ENCODE measurements at places on chromosomes 2 and 18.

DNA sequence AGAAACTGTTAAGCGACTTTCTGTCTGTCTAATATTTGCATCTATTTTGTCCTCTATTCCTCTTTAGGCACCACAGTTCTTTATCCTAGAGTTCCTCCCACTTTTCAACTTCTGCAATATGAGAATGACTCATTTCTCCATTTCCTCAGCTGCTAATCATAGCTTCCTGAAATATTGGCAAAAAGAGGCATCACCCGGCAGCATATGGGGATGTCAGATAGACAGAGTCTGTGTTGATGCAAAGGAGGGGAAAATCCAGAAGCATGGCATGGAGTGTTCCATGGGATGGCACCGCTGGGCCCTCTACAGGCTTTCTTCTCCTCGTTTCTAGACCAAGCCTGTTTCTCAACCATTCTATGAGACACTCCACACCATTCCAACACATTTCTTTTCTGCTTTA, 93.4 kb downstream of the DOCK10 start:
- DNase-seq = peak; percentile 94

- peak; percentile 29 for DNase-seq
Observed at GRCh38 chr18:76524900-76525698, 30.1 kb upstream of the ZNF516 start.

GRCh38 chr2:9152975-9153642, 53.5 kb upstream of the ASAP2 start:
- DNase-seq = no peak

DNA sequence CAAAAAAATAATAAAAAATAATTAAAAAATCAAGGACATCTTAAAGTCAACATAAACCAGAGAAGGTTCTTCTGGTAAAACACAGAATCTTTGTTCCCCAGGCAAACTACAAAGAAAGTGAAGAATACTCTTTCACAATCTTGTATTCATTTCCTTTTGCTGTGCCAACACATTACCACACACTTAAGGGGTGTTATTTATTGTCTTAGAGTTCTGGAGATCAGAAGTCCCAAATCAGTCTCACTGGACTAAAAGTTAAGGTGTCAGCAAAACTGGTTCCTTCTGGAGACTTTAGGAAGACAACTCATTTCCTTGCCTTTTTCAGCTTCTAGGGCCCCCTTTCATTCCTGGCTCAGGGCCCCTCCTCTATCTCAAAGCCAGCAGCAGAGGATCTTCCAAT, 12.2 kb upstream of the CAB39 start:
- peak; percentile 68 for DNase-seq

GRCh38 chr2:41736586-41736985, 311.2 kb upstream of the PKDCC start:
- DNase-seq = no peak

DNA sequence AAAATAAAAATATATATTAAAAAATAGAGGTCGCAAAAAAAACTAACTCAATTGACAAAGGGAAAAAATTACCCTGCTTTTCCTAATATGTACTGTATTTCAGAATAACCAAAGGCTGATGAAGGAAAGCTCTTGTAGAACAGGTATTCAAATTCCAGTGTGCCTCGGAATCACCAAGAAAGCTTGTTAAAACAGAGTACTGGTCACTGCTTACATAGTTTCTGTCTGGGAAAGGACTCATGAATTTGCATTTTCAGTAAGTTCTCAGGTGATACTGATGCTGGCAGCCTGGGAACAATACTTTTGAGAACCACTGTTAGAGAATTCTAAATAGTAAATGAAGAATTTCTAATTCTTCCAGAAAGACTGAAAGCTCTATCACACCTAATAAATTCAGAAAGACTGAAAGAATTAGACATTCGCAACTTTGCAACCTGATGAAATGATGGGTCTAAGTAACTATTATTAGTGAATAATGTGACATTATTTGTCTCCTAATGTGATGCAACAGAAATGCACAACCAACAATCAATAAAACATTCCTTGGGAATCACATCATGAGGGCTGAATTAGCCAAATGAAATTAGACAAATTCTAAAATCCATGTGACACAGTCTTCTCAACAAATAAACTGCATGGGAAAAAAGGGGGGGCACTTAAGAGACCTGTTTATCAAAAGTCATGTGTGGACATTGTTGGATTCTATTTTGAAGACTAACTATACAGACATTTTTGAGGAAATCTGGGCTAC, 21.9 kb downstream of the RPRD1A start:
- no peak for DNase-seq

GRCh38 chr18:61741881-61742454, 150.8 kb downstream of the RNF152 start:
- DNase-seq = no peak

DNA sequence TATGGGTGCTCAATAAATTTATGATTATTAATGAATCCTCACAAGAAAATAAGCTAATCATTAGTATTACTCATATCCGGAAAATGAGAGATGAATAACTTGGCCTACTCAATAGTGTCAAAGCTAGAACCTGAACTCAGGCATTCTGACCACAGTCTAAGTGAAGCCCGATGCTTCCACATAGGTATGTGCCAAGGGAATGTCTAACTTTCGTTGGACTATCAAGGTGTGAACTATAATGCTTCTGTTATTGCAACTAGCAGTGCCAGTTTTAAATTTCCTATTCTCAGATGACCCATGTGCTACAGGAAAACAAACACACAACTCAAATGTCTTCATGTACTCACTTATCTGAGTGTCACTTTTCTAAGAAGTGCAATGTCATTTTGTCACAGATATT, 1.8 kb downstream of the BARD1 start:
- DNase-seq = no peak

GRCh38 chr2:1132328-1132969, 181.8 kb downstream of the SNTG2 start:
- DNase-seq = no peak

DNA sequence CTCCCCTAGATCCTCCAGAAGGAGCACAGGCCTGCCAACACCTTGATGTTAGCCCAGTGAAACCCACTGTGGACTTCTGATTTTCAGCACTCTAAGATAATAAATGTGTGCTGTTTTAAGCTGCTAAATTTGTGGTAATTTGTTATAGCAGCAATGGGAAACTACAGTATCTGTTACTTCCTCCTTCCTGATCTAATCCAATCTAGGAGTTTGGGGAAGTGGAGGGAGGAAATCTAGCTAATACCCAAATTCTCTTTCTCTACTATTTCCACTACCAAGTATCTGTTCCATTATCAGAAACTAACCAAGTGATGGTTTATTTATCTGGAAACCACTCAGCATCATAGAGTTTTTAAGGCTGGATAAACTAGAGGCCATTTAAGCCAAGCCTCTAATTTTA, 64.9 kb downstream of the AFF3 start:
- peak; percentile 37 for DNase-seq

DNA sequence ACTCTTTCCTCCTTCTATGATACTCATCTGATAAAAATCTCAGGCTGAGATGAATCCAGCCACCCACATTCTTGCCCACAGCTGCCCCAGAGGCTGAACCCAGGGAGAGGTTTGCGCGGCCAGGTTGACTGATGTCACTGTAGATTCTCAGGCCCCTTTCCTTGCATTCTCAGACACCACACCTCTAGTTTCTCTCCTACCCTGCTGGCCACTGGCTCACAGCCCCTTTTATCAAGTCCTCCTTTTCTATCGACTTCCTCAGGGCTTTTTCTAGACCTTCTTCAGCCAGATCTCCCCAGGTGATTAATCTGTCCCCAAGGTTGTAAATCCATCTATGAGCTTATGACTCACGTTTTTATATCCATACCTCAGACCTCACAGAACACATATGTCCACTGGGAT, 99.8 kb downstream of the TACR1 start:
- DNase-seq = no peak

DNA sequence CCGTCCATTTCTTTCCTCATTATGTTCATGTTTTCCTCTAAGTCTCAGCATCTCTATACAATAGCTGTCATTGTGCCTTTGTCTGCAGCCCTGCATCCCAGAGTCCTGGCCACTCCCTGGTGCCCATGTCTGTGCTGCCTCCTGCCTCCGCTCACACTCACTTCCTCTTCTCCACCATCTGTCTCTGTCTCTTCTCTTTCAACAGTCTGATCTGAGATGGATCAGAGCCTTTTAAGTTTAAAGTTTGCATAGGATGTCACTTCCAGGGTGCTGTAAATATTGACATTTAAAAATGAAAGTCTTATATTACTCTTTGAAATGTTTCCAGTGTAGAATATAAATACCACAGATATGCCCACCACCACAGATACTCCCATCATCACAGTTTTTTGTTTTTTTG, 42.7 kb downstream of the UBE2F start:
- DNase-seq = peak; percentile 51

DNA sequence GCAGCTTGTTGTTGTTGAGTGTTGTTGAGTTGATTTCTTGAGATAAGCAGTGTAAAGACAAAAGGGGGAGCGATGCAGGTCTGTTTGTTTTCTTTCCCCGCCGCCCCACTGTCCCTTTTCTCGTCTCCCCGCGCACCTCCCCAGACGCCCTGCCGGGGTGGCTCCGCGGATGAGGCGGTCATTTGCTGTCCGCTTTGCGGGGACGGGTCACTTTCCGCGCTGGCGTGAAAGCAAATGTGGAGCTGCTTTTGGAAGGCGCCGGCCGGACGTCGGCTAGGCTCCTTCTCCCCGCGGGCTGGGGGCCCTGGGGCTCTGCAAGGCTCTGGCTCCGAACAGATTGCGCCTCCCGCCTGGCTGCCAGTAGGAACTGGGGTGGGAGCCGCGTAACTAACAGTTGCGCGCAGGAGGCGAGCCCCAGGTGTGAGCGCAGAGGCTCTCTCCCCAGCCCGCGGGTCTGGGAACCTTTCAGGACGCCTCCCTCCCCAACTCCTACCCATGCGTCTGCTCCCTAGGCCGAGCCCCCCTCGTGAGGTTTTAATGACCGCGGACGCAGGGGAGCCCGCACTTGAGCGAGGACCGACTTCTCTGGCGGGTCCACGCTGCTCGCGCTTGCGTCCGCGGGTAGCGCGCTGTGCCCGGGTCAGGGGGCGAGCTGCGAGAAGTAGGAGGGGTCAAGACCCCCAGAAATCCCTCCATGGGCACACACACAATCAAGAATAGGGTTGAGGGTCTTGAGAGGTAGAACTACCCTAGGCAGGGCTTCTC, 146.6 kb downstream of the MEIS1 start:
- no peak for DNase-seq

- no peak for DNase-seq
Observed at GRCh38 chr2:167686691-167687090, 560.7 kb downstream of the STK39 start.

GRCh38 chr2:241967467-241968144, 98.1 kb downstream of the RTP5 start:
- DNase-seq = no peak

GRCh38 chr2:56693501-56693900, 509.7 kb downstream of the CCDC85A start:
- no peak for DNase-seq

GRCh38 chr2:121825003-121825950, 69.8 kb downstream of the TSN start:
- no peak for DNase-seq

- no peak for DNase-seq
Observed at GRCh38 chr2:137250401-137250800, 485.1 kb downstream of the THSD7B start.

GRCh38 chr2:8015848-8016600, 665.8 kb upstream of the ID2 start:
- DNase-seq = no peak

- DNase-seq = no peak
Observed at GRCh38 chr2:162243294-162243693, at the start of gene FAP. TSS of gene FAP (minus strand) at chr2:162243445. CDS start at chr2:162243327, 118 bp downstream.

GRCh38 chr2:205408696-205409095, 273.6 kb upstream of the NRP2 start:
- DNase-seq = no peak

DNA sequence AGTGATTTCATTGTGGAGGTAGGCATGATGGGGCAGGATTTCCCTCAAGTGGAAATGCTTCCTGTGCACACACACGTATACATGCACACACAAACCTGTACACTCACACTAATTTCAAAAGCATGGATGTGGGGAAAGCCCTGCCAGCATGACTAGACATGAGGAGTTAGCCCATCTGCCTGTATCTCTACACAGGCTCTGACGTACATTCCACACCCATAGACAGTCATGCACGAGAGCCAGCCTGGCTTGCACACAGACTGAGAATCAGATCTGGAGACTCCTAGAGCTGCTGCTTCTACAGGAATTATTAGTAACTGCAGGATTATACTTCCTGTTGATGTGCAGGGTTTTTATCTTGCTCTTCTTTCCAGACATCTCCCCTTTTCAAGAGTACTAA, 27.3 kb upstream of the NFU1 start:
- no peak for DNase-seq

- DNase-seq = peak; percentile 1
Observed at GRCh38 chr2:216775043-216775453, 79.7 kb upstream of the IGFBP5 start.

GRCh38 chr2:42568401-42569115, at the start of gene MTA3:
TSS of gene MTA3 (plus strand) at chr2:42568632. CDS start at chr2:42568746, 114 bp downstream.
- DNase-seq = peak; percentile 54

DNA sequence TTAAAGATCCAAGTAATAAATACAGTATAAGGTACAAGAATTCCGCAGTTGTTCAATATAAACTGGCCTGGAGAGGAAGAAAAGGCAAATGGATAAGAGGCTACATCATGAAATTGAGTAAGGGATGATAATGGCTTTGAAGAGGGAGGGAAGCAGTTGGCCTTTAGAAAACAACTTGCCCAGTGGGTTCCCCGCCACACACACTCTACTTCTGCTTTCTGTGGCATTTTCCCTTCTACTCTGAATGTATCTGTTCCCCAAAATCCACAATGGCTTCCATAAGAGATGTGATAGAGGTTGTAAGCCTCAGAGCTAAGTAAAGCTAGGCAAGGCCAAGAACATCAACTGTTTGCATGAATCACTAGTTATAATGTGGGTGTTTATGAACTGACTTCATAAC, 221.3 kb downstream of the MBD2 start:
- DNase-seq = no peak

GRCh38 chr2:3277050-3277747, 100.4 kb downstream of the EIPR1 start:
- no peak for DNase-seq

DNA sequence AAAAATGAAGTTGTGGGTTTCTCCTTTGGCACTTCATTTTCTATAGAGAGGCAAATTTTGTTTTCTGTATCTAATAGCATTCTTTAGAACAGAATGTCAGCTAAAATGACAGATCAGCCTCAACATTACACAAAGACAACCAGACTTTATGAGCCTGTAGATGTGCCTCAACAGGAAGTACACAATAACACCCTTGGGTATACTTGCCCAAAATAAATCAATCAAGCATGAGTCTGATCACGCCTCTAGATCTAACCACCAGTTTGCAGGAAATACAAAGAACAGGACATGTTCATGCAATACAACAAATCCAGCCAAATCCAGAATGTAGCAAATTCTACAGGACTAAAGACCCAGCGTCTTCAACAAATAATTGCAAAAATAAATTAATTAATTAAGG, 11.2 kb upstream of the DAPL1 start:
- no peak for DNase-seq

DNA sequence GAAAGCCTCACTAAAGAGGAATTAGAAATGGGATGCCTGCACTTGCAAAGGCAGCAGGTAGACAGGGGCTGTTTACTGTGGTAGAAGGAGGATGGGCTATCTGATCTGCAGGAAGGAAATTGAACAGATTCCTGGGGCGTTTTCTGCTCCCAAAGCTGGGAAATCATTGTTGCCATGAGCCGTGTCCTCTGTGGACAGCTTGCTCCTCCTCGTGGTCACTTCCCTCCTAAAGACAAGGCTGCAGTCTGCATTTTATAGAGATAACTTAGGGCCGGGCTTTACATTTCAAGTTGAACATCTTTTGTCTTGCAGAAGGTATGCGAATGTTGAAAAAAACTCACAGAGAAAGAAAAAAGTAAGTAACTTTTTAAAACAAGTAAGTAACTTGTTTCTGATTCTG, 50.9 kb downstream of the DCDC2C start:
- DNase-seq = no peak

GRCh38 chr18:26386002-26386401, 159.8 kb downstream of the TAF4B start:
- no peak for DNase-seq
